Spinal cord (tissue), 10 donors: ENCODE measurements at places on chromosomes 6 and 20. TPM values are rescaled to one million over a fixed set of nuclear protein-coding genes. Genes with fewer than 3 reads are reported as not detected.

GRCh38 chr6:138450445-138450844 lies 46.4 kb downstream of the HEBP2 start:
- H3K27me3 ChIP-seq, result no peaks in the 10 kb centered on the region
- H3K4me1 ChIP-seq, result no peaks in the 10 kb centered on the region
- H3K36me3 ChIP-seq, result no peaks in the 10 kb centered on the region
- no peak overlapping the region for H3K27ac ChIP-seq

DNA sequence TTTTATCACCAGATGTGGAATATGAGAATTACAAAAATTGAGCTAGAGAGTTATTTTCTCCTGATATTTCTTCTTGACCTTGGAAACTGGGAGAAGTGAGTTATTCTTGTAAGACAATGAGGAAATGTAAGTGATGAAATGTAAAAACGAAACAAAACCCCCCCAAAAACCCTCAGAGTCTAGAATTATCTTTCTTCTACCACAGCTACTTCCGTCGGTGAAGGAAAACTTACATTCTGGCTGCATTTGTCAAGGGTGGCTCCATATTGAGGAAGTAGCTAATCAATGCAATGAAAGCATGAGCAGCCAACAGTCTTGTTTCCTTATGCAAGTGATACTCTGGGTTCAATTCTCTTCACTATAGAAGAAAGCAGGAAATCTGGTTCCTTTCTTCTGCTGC lies 661.7 kb upstream of the CITED2 start:
- DNase-seq, result no peak
- no peak overlapping the region for H3K27ac ChIP-seq
- H3K4me3 ChIP-seq, result no peak overlapping the region
- no peaks in the 10 kb centered on the region for H3K27me3 ChIP-seq

DNA sequence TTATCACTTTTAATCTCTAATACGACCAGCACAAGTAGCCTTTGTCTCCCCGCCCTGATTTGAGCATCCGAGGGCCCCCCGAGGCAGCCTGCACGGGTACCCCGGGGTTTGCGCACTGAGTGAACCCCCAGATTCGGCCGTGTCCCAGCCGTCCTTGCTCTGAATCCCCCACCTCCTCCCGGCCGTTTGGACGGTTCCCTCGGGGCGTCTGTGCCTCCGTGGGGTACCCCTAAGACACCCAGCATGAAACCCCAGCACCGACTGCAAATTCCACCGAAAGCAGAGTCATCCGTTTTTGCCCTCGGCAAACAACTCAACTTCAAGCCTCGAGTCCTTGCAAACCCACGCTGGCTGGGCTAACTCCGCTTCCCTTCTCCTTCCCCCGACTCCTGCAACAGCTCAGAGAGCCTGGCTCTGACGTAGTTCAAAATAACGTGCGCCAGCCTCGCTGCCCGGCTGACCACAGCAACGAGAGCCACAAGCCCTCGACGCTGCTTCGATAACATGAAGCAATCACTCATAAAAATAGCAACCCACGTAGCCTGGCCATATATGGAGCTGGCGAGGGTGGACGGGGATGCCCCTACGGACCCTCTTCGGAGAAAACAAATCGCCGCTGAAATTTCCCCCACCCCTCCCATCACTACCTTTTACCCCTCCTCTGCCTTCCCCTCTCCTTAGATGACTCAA lies 764 bp upstream of the SNAP25 start:
- peak; percentile 93 for DNase-seq
- peaks cover 12% of the 10 kb centered on the region for H3K4me1 ChIP-seq
- no peaks in the 10 kb centered on the region for H3K36me3 ChIP-seq
- H3K27me3 ChIP-seq, result no peaks in the 10 kb centered on the region

DNA sequence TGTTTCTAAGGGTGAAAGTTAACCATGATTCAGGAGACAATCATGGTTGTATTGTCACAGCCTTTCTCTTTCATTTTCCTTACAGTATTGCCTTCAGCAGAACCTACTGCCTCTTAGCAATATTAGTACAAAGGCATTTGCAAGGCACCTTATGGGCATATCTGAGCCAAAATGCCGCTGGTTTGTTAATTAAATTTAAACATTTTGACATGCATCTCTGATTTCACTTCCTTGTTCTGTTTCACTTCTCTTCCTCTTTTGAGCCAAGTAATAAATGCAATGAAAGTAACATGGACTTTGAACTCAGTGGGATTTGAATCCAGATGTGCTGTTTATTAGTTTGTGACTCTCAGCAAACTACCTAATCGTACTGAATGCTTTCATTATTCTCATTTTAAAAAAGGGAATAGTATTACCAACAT lies 467.4 kb upstream of the CITED2 start:
- H3K27me3 ChIP-seq, result no peaks in the 10 kb centered on the region
- DNase-seq, result no peak
- no peak overlapping the region for H3K4me3 ChIP-seq
- H3K27ac ChIP-seq, result no peak overlapping the region
- no peaks in the 10 kb centered on the region for H3K36me3 ChIP-seq

GRCh38 chr6:82033631-82034211 lies 213.8 kb downstream of the IBTK start:
- H3K4me1 ChIP-seq, result no peaks in the 10 kb centered on the region
- no peak for DNase-seq
- no peaks in the 10 kb centered on the region for H3K36me3 ChIP-seq
- H3K27me3 ChIP-seq, result no peaks in the 10 kb centered on the region
- H3K27ac ChIP-seq, result no peak overlapping the region
- no peak overlapping the region for H3K4me3 ChIP-seq

DNA sequence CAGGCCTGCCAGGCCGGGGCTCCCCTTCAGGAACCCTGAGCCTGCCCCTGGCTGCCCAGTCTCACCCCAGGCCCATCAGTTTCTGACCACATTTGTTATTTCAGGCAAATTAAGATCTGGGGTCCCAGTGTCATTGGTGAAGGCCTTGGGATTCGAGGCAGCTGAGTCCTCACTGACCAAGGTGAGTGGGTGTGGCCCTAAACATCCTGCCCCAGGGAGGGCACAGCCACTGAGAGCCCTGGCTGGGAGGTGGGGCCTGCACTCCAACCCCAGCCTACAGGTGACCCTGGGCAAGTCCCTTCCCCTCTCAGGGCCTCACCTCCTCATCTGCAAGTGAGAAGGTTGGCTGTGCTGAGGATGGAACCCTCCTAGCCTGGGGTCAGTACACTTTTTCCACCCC lies 23.8 kb downstream of the BPIFB1 start:
- DNase-seq, result no peak
- peaks cover 3% of the 10 kb centered on the region for H3K4me1 ChIP-seq
- H3K27ac ChIP-seq, result no peak overlapping the region
- H3K4me3 ChIP-seq, result no peak overlapping the region

DNA sequence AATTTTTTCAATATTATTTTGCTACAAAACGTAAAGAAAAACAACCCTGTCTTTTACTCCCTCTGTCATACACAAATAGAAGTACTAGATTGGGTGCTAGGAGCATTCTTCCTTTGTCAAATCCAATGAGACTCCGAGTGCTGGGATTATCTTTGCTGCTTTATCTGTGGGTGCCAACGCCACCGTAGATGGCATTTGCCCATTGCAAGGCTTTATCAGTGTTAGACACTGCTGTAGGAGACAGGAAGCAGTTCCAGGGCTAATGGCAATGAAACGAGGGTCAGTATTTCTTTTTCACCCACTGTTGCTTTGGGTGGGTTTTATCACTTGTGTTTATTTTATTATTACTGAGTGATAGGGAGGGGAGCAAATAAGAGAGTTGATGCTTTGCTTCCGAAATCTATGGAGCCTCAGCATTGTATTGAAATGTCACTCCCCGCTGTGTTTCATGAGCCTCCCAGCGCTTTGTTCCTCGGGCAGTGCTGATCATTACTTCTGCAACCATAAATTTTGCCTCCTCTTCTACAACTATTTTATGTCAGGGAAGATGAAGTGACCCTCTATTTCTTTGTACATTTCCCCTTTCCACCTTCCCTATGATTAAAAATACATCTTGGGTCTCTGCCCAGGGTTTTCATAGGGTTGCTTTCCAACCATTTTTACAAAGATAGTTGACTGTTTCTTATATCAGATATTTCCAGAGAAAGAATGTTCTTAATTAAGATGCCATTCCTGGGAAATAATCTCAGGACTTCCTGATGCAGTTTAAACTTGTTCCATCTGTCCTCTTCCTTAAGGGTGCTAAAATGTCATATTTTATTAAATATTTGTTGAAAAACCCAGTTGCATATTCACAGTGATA lies 86.7 kb upstream of the LAMP5 start:
- H3K4me3 ChIP-seq, result no peak overlapping the region
- H3K4me1 ChIP-seq, result no peaks in the 10 kb centered on the region
- no peak for DNase-seq
- no peaks in the 10 kb centered on the region for H3K27me3 ChIP-seq
- no peaks in the 10 kb centered on the region for H3K36me3 ChIP-seq

DNA sequence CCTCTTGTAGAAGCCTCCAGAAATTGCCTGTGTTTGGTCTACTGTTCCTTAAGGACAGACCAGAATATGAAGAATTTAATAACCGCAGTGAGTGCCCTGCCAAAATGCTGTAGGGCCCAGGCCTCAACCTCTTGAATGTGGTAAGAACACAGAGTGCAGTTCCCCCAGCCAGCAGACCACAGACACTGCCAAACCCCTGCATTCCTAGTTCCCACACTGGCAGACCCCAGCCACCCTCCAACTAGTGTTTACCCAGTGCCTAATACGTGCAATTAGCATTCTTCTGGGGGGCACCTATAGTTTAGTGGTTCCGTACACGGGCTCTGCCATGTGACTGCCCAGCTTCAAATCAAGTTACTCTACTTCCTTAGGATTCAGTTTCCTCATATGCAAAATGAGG lies 51.7 kb downstream of the STK35 start:
- H3K4me1 ChIP-seq, result peaks cover 7% of the 10 kb centered on the region
- no peak overlapping the region for H3K4me3 ChIP-seq
- H3K27ac ChIP-seq, result no peak overlapping the region
- H3K36me3 ChIP-seq, result peaks cover 15% of the 10 kb centered on the region
- no peak for DNase-seq
- no peaks in the 10 kb centered on the region for H3K27me3 ChIP-seq

- no peak for DNase-seq
- H3K36me3 ChIP-seq, result peaks cover 39% of the 10 kb centered on the region
- H3K4me1 ChIP-seq, result no peaks in the 10 kb centered on the region
Measured at GRCh38 chr20:34754611-34755010, 50.5 kb downstream of the TP53INP2 start.

DNA sequence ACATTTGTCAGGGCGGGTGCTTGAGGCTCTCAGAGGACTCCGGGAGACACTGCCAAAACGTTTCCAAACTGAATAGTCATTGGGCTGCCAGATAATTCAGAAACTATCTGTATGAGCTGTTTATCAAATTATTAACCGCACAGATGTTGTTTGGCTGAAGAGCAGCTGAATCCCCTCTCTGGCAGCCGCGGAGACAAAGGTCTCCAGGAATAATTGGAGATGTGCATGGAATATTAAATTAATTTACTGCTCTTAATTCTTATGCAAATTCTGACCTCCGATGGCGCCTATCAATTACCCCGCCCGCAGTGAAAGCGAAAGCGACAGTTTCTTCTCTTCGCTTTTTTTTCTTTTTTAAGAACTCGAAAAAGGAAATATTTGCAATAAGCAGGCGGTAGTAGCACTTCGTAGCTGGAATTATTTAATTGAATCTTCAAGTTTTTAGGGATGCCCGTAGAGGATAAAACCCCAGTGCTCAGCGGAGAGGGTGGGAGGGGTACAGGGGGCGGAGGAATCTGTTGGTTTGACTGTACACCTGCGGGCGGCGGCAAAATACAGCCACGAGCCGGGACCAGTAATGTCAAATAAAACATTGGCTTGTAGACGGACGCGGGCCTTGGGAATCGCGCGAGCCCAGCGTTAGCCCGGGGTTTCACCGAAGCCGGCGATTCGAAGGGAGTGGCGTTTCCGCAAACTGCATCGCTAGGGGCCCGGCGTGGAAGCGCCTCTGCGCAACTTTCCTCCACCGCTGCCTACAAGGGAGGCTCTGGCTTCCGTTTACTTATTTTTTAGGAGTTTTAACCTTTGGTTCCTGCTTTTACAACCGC lies 6.2 kb downstream of the LINC00237 start:
- peak overlapping the region; percentile 22 for H3K4me3 ChIP-seq
- H3K36me3 ChIP-seq, result peaks cover 2% of the 10 kb centered on the region
- H3K4me1 ChIP-seq, result peaks cover 33% of the 10 kb centered on the region
- peaks cover 79% of the 10 kb centered on the region for H3K27me3 ChIP-seq
- peak; percentile 71 for DNase-seq

- no peaks in the 10 kb centered on the region for H3K36me3 ChIP-seq
- no peak for DNase-seq
- H3K27me3 ChIP-seq, result no peaks in the 10 kb centered on the region
Measured at GRCh38 chr6:14108571-14109410, 8.8 kb upstream of the CD83 start.

- H3K36me3 ChIP-seq, result peaks cover 2% of the 10 kb centered on the region
- no peak overlapping the region for H3K4me3 ChIP-seq
- H3K4me1 ChIP-seq, result peaks cover 38% of the 10 kb centered on the region
- DNase-seq, result peak; percentile 90
- no peak overlapping the region for H3K27ac ChIP-seq
- H3K27me3 ChIP-seq, result no peaks in the 10 kb centered on the region
Measured at GRCh38 chr20:34874094-34874654, 1.5 kb upstream of the GGT7 start.

GRCh38 chr20:36063916-36064657 lies 90.5 kb upstream of the EPB41L1 start:
- H3K27ac ChIP-seq, result peak overlapping the region; percentile 37
- no peaks in the 10 kb centered on the region for H3K36me3 ChIP-seq
- H3K4me3 ChIP-seq, result peak overlapping the region; percentile 65
- peaks cover 26% of the 10 kb centered on the region for H3K4me1 ChIP-seq
- no peaks in the 10 kb centered on the region for H3K27me3 ChIP-seq

DNA sequence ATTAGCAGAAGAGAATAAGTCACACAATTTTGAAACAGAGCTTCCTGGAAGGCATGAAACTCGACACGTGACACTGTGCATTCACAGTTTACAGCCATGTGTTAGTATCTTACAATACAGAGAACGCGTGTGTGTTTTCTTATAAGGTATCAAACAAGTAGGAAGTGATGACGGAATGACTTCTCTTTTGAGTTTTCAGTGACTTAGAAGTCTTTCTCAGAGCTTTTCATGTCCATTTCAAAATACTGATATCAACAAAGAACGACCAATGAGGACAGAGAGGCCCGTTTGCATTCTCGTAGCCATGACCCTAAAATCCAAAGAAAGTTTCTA lies 36.6 kb upstream of the DUSP22 start:
- no peaks in the 10 kb centered on the region for H3K27me3 ChIP-seq
- DNase-seq, result no peak
- no peaks in the 10 kb centered on the region for H3K36me3 ChIP-seq
- no peak overlapping the region for H3K27ac ChIP-seq

DNA sequence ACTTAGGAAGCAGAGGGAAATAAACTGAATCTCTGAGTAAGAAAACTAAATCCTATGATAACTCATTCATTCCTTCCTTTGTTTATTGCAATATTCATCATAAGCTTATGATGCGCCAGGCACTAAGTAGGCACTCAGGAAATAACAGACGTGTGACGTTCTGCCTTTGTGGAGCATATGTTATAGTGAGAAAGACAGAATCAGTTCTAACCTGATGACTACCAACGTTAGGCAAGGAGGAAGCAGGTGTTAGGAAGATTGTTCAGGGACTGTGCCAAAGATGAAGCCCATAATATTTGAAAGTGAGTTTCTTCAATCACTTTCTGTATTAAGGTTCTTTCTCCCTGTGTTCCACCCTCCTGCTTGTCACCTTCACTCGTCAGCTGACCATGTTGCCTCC lies 3.6 kb downstream of the HLA-DQA2 start:
- no peak overlapping the region for H3K27ac ChIP-seq
- H3K4me3 ChIP-seq, result no peak overlapping the region
- H3K27me3 ChIP-seq, result no peaks in the 10 kb centered on the region
- no peak for DNase-seq

PHACTR3 gene
- total RNA-seq, result 27.9 TPM

ZBTB46 gene
- 13.4 TPM for total RNA-seq

TMEM217 gene
- total RNA-seq, result 1.3 TPM

L3MBTL1 gene
- total RNA-seq, result 22.1 TPM

CALHM6 gene
- total RNA-seq, result 6.7 TPM
